ENCODE measurements at places on chromosomes 1 and 21.
A peak's percentile ranks its signal among the peaks of the same experiment; 100 is the strongest.

DNA sequence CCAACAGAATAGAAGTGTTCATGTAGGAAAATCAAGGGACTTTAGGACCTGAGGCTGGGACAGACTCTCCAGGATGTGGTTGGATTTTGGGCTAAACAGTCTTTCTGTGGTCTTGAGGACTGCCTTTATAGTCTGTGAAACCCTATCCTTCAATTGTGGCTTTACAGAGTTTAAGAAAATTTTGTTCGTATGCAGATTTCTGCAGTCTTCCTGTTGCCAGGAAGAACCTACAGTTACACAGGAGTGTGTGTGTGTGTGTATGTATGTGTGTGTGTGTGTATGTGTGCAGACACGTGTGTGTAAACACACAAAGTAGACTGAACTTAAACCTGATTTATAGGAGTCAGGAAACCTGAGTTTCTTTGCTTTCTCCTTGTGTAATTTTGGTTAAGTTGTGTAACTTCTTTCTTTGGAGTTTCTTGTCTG is 22.8 kb downstream of the NEK7 start:
- DNase-seq, result no peak

GRCh38 chr1:165052936-165053335 is 303.6 kb downstream of the LMX1A start:
- no peak for DNase-seq

GRCh38 chr1:207744000-207744534 is 7.8 kb upstream of the CD46 start:
- no peak for DNase-seq

- DNase-seq, result no peak
Observed at GRCh38 chr1:200029035-200029821, 1.7 kb downstream of the NR5A2 start.

DNA sequence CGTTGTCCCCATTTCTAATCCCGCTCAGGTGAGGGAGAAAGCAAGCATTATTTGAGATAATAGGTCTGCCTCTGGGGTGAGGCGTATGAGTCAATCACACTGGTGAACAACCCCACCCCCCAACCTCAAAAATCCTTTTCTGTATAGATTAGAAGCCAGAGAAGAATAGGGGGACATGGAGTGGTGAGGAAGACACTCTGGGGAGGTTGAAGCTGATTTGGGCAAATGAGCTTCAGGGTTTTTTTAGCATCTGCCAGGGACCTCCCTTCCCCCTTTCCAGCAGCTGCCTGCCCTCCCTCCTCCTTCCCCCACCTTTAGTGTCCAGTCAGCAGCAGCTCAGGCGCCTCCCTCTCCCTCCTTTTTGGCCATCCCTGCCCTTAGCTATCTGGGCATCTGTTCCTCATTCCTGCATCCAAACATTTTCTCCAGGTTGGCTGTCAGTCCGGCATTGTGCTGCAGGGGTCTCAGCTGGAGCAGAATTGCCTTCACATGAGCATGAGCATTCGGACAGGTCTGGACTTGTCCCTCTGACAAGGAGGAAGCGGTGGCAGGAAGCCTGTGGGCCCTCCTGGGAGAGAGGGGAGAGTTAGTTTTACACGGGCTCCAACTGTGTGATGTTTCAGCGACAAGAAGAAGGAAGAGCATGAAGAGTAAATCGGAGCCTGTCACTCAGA is 30.8 kb upstream of the PTGFRN start:
- no peak for DNase-seq

DNA sequence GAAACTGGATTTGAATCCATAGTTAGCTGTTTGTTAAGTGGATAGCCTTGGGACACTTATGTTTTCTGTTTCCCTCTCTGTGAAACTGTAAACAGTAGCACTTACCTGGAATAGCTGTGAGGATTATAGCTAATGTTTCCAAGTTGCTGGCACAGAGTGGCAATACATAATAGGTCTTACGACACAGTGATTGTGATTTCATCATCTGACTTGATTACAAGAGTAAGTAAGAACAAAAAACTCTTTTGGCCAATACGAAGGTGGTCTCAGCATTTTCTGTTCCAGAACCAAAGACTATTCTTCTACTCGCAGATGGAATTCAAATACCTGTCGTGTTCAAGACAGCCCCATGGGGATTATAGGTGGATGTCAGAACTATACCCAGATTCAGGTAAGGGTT is 2.1 kb downstream of the C8B start:
- DNase-seq, result no peak

GRCh38 chr1:1908506-1908791 is 6.6 kb upstream of the CALML6 start:
- no peak for DNase-seq

- DNase-seq, result no peak
Observed at GRCh38 chr1:207903767-207904166, 7.2 kb downstream of the CD34 start.

DNA sequence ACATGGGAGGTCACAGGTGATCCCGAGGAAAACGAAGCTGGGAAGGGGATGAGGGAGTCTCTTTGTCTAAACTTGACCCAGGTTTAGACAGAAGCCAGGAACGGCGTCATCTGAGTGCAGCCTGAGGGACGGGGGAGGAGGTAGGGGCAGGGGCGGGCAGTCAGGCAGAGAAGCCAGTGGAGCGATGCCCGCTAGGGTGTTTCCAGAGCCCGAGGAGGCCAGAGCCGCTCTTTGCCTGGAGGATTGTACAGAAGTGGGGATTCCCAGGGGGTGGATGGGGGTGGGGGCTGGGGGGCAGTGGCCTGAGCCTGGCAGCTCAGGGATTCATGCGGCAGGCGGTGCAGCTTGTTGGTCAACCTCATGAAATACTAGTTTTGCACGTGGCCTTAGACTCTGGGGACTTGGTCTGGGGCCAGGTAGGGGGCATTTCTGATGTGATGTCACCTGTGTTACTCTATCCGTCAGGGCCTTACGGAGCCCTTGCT is 58.4 kb downstream of the VPS26C start:
- DNase-seq, result no peak

- DNase-seq, result no peak
Observed at GRCh38 chr1:7493711-7494454, 277.2 kb upstream of the VAMP3 start.

- no peak for DNase-seq
Observed at GRCh38 chr1:75969550-75969949, 37.3 kb upstream of the ASB17 start.

GRCh38 chr1:182622901-182623528 is 18.8 kb upstream of the RGS16 start:
- no peak for DNase-seq

GRCh38 chr1:30378003-30378596 is 345.3 kb downstream of the MATN1 start:
- DNase-seq, result no peak

- no peak for DNase-seq
Observed at GRCh38 chr1:232292818-232293217, 337.1 kb downstream of the SIPA1L2 start.

DNA sequence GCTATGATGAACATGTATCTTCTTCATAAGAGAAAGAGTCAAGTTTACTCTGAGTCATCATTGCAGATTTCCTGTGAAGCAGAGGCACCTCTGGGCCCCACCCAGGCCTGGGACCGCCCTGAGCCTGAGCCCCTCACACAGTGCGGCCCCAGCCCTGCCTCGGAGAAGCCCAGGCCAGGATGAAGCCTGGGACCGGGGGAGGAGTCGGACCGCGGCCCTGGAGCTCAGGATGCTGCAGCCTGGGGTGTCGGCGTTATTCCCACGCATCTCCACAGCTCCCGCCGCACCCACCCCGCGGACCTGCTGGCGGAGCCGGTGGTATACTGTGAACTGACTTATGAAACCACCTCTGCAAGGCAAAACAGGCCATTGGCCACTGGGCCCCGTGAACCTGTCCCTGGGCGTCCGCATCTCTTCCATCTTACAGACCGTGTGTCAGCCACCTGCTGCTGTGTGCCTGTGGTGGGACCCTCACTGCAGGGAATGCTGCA is 2.4 kb upstream of the COL6A1 start:
- no peak for DNase-seq

DNA sequence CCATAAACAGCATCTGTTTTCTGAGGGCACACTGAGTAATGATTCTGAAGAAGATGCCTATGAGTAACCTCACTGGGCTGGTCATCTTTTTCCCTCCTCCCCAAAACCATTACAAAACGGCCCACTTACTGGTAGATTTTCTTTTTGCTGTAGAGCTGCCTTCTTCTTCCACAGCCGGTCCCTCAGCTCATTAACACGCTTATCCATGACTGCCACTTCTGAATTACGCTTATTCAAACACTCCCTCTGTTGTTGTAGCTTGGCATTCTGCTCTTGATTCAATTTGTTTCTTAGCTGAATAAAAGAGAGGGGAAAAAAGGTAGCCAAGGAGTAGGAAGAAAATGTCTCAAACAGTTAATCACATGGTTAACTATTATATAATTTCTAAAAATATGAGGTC is 43.1 kb downstream of the TP53BP2 start:
- DNase-seq, result no peak

- no peak for DNase-seq
Observed at GRCh38 chr1:53477651-53478501, 18.7 kb downstream of the DMRTB1 start.

DNA sequence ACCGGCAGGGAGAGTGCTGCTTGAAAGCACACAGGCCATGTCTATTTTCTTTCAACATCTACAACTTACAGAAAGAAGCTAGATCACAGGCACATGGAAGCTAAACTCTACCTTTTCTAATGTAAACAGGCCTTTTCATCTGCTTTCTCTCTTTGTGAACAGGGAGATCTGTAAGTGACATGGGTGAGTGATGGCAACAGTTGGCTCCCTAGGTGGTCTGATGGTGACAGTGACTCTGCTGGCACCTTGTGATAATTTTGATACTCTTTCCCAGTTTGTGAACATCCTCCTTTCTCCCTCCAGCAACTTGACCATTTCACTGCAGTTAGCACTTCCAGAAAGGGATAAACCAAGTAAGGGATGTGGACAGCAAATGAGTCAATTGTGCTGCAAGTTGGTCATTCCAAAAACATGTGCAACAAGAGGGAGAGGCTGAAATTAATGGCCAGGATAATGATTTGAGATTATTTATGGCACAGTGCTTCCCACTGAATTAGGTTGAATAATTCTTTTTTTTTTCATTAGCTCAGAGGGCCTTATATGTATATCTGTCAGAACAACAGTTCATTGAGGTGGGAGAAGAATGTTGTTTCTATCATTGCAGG is 89.5 kb downstream of the XCL2 start:
- no peak for DNase-seq

GRCh38 chr1:173420330-173420806 is 56.8 kb upstream of the PRDX6 start:
- peak; percentile 33 for DNase-seq

DNA sequence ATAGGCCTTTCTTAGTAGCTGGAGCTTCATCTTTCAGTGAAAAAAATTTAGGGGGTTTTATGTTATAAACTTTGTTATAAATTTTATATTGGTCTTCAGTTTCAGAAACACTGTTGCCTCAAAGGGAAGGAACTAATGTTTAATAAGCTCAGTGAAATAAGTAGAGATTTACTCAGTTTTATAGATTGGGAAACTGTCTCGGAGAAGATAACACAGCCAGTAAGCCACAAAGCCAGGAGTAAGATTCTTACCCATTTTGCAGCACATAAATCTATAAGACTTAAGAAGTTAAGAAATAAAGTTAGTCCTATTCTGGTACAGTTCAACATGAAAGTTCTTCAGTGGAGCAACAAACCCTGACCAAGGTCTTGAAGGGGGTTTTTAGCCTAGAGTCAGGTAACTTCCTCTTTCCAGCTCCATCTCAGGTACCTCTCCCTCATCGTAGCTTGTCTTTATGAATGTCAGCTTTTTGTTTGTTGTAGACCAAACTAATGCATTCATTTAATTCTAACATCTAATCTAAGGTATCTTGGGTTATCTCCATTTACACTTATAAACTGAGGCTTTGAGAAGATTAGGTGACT is 3.3 kb downstream of the KPNA6 start:
- no peak for DNase-seq

DNA sequence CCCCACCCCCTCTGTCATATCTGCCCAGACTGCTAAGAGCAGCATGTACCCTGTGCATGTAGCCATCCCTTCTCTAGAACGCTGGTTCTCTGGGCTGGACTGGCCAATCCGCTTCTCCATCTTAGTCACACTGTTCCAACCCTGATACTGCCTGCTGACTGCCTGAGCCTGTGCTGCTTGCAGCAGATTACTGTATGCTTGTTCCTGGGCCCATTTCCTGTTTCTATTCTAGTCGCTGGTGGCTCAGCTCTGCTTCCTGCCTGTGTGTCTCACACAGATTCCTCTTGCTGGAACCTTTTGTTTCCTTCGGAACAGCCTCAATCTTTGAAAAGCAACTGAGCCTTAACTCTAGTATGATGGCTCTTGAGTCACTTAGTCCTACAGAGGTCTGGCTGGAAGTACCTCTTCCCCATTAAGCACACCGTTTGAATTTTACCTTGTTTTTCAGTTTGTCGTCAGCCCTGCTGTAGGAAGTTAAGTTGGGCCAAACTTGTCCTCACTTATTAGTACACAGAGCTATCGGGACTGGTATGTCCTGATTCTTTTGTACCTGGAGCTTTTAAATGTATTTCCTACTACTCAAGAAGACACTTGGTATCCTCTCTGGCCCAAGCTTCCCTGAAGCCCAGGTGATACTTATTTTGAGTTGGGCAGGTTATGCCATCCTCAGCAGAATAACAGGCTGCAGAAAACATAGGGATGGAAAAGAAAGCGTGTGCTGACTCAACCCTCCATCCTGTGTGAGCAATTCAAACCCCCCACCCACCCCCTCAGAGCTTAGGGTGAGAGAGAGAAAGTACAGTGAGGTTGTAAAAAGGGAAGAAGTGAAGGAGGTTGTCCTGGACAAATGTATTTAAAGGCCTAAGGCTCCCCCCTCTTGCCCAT is 43.4 kb upstream of the PIGV start:
- peak; percentile 38 for DNase-seq

DNA sequence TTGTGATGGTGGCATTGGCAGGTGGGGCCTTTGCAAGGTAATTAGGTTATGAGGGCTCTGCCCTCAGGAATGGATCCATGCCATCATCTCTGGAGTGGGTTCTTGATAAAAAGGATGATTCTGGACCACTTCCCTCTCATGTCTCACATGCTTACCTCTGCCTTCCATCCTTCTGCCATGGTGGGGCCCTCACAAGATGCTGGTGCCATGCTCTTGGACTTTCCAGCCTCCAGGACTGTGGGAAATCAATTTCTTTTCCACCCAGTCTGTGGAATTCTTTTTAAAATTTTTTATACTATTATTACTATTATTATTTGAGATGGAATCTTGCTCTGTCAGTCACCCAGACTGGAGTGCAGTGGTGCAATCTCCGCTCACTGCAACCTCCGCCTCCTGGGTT is 57.3 kb downstream of the ACBD3 start:
- DNase-seq, result no peak

DNA sequence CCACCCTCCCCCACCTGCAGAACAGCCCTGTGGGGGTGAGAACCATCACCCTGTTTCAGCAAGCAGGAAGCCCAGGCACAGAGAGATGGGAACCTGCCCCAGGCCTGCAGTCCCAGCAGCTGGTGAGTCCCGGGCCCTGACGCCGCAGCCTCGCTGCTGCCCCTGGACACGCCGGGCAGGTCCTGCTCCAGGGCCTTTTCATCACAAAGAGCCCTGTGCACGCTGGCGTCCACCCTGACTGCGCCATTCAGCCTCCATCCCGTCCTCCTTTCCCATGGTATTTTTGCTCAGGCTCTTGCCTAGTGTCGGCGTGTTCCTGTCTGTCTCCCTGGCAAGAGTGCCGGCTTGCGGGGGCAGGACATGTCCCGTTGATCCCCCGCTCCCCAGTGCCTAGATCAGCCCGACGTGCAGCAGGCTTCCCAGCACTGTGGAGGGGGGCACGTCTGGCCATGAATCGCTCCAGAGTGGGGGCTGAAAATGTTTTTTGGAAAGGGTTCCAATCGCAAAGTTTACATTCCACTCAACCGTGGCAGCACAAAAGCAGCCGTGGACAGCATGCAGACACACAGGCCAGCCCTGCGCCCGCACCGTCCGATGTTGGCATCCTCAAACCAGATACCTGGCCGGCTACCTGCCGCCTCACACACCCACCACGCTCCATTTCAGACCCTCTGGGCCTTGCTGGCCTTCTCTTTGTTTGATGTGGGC is 6.3 kb upstream of the TTC34 start:
- no peak for DNase-seq

All from stimulated activated CD4-positive, alpha-beta T cell treated with anti-CD3 and anti-CD28 coated beads, TNF-alpha, amount 100 ng/mL, for 4 hours (primary cell).